Fibroblast of upper back skin (primary cell): ENCODE measurements at places on chromosomes 2 and 18.

- DNase-seq, result no peak
Measured at GRCh38 chr2:127101048-127101611, 5.8 kb downstream of the BIN1 start.

GRCh38 chr2:44186810-44187209 is 18.1 kb downstream of the PPM1B start:
- DNase-seq, result no peak

- DNase-seq, result no peak
Measured at GRCh38 chr18:30583768-30584167, 458.8 kb downstream of the DSC3 start.

DNA sequence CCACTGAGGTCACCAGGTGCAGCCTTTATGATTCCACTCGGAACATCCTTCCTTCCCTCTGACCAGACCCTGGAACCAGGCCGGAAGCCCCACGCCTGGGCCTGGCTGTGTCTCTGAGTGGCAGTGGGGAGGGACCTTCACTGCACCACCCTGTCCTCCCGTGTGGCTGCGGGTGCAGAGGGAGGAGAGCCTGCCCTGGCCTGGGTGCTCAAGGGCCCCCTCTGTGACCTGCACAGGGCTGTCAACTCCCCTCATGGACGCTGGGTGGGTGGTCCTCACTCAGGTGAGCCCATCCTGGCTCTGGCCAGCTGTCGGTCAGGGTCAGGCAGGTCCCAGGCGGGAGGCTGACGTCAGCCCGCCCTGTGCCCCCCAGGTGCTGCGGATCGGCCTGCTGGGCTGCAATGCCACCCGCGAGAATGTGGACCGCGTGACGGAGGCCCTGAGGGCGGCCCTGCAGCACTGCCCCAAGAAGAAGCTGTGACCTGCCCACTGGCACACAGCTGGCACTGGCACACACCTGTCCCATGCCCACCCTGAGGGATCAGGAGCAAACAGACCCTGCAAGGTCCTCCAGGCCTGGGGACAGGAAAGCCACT is 9.8 kb downstream of the AGXT start:
- DNase-seq, result no peak

GRCh38 chr2:110726285-110726684 is 6.1 kb upstream of the ACOXL start:
- no peak for DNase-seq

DNA sequence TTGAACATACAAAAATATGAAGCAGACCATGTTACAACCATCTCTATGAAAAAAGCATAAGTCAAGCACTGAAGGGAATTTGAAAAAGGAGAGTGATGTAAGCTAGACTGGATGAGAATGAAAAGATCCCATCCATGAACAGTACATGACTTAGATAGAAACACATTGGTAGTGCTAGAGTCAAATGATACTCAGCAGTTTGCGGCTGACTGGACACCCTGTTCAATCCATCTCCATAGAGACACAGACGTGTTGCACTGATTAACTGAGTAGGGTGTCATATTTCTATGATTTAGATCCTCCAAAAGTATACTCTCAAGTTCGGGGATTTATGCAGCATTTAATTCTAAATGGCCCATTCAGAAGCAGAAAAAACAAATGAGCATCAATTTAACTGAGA is 674.3 kb upstream of the NRXN1 start:
- no peak for DNase-seq

DNA sequence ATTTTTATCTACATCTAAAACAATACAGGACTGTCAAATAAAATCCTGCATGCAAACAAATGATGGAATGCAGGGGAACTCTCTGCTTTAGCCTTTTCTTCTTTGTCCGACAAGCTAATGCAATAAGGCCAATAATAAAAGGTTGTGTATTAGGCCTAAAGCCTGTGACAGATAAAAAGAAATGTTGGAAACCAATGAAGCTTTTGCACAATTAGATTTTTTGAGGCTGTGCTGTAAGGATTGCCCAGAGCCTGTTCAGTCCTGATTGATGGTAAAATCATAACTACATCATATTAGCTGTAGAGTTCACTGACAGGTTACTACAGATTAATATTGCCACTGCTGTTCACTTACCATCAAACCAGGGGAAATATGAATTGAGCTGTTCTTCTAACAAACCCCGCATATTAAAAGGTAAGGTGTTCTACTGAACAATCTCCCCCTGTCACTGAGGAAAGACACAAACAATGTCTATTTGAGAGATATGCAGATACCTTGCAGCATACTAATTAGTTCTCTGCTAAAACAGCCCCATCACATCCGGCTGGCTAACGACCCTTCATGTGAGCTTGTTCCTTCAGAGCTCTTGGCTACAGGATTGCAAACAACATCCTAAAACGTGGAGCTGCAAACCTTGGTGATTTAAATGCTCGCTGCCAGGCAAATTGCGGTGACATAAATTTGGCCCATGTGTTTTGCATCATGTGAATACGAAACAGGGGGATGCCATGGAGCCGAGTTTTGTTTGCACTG is 305.4 kb downstream of the MTX2 start:
- DNase-seq, result no peak

- DNase-seq, result no peak
Measured at GRCh38 chr2:132690664-132691303, 20.8 kb upstream of the LYPD1 start.
